ENCODE measurements at places on chromosomes 4 and X. TPM values are rescaled to one million over a fixed set of nuclear protein-coding genes. Genes with fewer than 3 reads are reported as not detected.

DNA sequence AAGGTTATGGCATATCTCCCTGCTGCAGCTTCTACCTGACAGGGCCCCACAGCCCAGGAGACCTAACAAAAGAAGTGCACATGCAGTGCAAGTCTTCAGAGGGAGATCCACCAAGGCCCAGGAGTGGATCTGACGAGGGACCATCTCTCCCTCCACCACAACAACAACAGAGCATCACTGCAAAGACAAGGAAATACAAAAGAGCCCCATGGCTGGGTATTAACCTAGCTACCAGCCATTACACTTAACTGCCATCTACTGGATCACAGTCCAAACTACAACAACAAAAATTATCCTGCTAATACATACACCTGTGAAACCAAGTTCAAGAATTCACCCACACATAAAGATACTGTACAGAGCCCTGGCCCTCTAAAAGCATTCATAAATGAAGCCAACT, 280.2 kb upstream of the SLC7A11 start:
- DNase-seq: no peak

GRCh38 chrX:111123125-111123524, 27.1 kb downstream of the PAK3 start:
- DNase-seq: no peak

GRCh38 chr4:171130256-171130801, 682.9 kb upstream of the GALNTL6 start:
- no peak for DNase-seq

DNA sequence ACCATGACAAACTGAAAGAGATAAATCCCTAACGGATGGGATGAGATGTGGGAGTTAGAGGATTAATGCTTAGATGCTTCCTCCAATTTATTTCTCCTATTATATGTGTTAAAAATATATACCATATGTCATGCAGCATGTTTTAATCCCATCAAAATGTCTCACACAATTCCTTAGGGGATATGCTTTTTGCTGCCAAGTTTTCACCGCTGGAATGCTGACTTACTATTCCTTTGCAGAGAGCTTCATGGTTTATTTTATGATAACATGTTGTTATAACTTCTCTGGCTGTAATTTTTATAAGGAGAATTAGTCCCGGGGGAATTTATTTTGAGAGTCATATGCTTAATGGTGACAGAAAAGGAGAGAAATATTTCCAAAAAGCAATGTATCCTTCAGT, 670.3 kb downstream of the IL1RAPL1 start:
- DNase-seq: no peak

GRCh38 chr4:13151194-13151593, 332.9 kb downstream of the RAB28 start:
- no peak for DNase-seq

- DNase-seq: no peak
These were observed 332.7 kb downstream of the MID1IP1 start for GRCh38 chrX:39133971-39134370.

DNA sequence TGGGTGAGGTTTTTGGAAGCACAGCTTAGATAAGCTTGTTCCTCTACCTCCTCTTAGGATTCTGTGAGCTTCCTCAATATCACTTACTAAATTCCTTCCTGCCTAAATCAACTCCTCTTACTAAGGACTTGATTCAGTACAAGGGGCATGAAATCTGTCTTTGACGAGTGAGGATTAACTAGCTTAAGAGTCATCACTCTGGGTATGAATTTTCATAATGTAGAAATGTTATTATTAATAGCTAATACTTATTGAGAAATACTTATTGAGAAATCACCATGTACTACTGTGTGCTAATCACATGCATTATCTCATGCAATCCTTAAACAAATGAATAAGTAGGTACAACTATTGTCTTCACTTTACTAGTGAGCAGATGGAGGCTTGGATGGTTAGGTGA, 28.6 kb downstream of the TRPC3 start:
- no peak for DNase-seq

- DNase-seq: no peak
These were observed 138.8 kb upstream of the BANK1 start for GRCh38 chr4:101651778-101652177.

DNA sequence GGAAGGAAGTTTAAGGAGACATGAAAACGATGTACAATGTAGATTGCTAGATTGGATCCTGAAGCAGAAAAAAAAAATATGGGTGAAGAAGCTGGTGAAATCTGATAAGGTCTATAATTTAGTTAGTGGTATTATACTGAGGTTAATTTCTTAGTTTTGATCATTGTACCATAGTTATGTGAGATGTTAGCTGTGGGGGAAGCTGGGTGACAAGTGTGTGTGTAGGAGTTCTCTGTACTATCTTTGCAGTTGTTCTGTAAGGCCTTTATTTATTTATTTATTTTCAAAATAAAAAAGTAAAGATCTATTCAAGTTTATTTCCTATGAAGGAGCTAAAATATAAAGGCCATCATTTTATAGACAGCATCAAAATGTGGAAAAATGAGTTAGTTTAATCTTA, 12.5 kb upstream of the EXOC1 start:
- no peak for DNase-seq

The CT45A8 gene
- not detected for total RNA-seq

The DMD gene
- total RNA-seq: 57.1 TPM

The SLC10A4 gene
- total RNA-seq: 2.8 TPM

The KCTD8 gene
- 0.88 TPM for total RNA-seq

The LRCH2 gene
- total RNA-seq: 4.8 TPM

The TXLNG gene
- 24.5 TPM for total RNA-seq
